ENCODE measurements at places on chromosomes 2 and 18.

DNA sequence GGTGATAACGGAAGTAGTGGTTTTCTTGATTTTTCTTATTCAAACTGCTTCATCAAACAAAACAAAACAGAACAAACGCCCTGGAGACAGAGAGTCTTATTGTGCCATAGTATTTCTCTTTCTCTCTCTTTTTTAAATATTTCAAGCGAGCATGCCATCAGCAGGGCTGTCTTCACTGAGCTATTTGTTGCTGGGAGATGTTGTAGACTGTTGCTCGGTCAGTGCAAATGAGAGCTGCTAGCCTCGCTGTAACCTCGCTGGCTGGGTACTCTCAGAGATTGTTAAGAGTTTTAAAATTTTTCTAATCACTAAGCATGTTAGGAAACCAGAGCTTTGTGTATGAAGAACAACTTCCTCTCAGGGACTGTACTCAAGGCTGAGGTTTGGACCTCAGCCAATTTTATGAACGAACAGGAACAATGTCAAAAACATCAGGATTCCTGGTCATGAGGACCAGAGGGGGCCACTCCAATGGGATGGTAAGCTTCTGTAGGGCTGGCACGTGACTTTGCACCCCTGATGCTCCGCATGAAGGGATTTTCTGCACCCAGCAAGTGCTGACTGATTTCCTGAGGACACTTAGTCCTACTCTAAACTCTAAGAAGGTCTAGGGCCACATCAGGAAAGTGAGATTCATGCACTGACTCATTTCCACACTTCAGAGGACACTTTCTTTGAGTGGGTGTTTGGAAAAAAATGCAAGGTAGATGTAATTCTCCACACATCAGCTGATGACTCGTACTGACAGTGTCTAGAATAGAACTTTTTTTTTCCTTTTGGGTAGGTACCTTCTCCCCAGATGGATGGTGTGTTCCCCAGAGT, 59.8 kb upstream of the IL1R1 start:
- DNase-seq: peak; percentile 42

DNA sequence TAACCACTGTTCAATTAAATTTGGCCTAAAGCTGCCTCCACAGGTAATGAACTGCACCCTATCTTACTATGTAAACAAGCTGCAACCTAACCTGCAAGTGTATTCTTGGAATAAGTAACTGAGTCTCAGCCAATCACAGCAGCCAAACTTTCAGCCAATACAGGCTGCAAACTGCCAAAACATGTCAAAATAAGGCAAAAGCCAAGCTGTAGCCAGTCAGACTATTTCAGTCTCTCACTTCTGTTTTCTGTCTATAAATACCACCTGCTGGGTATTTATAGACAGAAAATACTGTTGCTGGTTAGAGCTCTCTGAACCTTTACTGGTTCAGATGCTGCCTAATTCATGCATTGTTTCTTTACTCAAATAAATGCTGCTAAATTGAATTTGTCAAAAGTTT, 14.3 kb downstream of the C2orf76 start:
- no peak for DNase-seq

DNA sequence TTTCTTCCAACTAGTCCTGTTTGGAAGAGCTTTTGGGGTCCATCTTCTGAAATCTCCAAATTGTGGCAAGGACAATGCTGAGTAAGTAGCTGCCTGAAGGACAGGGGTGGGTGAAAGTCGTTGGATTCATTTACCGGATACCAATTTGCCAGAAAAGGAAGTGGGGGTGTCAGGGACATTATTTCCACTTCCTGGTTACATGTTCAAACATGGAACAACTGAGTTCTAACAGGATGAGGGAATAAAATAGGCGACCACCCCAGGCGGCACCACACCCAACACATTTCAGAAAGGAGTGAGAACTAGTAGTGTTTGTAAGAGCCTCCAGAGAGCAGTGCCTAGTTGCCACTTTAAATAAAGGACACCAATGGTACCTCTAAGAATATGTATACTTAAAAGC, 158.6 kb upstream of the SERTAD2 start:
- DNase-seq: no peak

DNA sequence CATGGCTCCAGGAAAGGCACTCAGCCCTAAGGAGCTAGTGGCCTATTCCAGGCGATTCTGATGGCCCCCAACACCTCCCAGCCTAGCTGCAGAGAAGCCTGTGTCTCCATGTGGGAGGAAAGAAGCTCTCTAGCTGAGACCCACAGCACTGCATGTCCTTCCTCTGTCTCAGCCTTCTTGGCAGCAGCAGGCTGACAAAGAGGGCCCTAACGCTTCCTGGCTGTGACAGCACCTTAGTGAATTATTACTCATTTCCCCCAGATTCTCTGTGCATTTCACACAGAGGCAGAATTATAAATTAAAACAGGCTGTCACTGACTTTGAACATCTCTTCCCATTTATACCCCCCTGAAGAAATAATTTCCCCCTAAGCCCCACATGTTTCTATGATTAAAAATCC, 206.8 kb downstream of the CLIP4 start:
- peak; percentile 35 for DNase-seq

DNA sequence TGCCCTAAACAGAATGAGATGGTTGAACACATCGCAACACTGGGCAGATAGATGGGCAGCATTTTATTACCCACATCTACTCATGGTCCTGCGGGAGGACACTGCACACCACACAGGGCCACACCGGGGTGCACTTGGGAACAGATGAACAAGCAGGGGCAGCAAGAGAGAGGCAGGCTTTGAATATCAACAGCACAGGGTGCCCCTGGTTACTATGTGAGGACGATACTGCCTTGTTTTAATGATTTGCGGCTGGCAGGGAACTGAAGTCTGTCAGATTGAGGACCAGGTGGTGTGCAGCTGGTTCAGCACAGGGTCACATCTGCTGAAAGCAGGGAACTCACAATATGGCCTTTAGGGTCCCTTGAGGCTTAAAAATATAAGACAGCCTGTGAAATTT, 195.7 kb downstream of the PIEZO2 start:
- no peak for DNase-seq

DNA sequence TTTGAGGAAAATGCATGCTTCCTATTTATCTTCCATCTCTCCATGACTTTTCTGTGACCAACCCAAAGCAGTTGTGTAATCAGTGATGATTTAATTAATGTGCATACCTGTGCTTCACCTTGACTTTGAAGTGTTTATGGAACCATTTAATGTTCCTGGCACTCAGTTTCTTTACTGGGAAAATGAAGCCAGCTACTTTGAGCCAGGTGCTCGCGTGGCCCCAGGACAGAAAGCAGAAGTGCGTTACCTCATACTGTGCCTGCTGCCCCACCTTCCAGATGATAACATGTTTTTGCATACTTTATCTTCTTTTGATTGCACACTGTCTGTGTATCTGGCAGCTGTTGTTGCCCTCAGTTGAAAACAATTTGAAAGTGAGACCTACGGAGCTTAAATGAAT, 61.3 kb downstream of the PMAIP1 start:
- DNase-seq: no peak

GRCh38 chr2:32498306-32498705, 129.5 kb upstream of the TTC27 start:
- DNase-seq: no peak

DNA sequence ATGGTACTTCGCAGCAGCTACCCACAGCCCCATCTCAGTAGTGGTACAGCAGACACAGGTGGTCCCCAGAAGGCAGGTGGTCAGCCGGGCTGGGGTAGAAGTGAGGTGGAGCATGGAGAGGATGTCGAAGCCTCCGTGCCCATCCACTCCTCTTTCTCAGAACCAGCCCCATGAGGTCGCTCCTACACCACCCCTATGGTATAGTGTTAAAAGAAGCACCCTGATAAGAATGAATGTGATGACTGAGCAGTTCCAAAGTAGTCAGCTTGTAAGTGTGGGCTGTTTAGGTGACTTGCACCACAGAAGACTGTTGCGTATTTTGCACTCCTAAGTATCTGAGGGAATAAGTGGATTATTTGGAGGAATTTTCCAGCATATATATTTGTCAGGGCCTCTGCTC, 111.3 kb downstream of the WDSUB1 start:
- no peak for DNase-seq

DNA sequence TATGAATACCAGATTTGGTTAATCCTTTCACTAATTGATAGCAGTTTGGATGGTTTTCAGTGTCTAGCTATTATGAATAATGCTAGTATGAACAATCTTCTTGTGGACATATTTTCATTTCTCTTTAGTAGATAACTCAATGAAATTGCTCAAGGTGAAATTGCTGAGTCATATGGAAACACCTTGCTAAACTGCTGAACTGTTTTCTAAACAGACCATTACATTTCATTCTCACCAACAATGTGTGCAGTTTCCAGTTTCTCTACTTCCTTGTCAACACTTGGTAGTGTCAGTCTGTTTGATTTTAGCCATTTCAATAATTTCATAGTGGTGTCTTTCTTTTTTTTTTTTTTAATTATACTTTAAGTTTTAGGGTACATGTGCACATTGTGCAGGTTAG, 250.0 kb downstream of the HRH4 start:
- no peak for DNase-seq

DNA sequence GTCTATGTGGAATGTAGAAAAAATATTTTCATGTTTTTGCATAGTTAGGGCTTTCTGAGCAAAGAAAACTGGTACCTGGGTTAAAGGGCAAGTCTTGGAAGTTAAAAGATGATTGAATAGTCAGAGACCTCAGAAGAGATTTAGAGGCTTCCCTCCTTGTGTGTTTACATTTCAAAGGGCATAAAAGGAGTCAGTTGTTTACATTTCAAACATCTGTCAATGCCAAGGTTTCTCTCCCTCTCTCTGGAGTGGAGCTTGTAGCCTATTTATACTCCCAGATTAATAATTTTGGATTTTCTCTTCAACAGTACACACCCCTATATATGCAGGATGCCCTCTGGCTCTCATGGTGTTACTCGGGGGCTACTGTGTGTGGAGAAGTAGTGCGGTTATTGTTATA, 8.6 kb downstream of the M1AP start:
- no peak for DNase-seq
